KBM-7 (cell line): ENCODE measurements at places on chromosomes 3 and 15.

DNA sequence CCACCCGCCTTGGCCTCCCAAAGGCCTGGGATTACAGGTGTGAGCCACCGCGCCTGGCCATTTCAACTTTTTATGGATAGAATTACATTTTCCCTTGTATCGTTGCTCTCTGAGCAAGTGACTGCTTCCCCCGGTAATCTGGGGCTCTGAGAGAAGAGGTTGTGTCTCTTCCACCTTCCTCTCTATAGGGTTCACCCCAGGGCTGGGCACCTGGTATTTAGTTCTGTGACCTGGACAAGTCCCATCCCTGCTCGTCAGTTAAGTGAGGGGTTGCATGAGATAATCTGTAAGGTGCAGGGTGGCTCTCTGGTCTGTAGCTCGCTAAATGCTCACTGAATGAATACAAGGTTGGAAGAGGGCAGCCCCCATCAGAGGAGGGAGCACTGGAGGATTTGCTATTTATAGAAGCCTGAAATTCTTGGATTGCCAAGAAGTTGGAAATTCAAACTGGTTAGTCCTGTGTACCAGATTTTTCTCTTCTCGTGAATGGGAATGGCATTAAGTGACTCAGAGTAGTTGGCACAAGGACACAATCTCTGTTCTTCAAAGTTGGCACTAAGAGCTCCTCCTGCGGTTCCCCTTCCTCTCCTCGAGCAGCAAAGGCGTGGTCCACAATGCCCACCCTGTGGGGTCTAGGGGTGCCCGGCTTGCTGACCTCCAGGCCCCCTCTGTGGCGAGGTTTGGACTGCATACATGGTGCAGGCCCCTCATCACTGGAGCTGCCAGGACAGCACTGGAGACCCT is 68.1 kb upstream of the DLG1 start:
- no peak for DNase-seq

DNA sequence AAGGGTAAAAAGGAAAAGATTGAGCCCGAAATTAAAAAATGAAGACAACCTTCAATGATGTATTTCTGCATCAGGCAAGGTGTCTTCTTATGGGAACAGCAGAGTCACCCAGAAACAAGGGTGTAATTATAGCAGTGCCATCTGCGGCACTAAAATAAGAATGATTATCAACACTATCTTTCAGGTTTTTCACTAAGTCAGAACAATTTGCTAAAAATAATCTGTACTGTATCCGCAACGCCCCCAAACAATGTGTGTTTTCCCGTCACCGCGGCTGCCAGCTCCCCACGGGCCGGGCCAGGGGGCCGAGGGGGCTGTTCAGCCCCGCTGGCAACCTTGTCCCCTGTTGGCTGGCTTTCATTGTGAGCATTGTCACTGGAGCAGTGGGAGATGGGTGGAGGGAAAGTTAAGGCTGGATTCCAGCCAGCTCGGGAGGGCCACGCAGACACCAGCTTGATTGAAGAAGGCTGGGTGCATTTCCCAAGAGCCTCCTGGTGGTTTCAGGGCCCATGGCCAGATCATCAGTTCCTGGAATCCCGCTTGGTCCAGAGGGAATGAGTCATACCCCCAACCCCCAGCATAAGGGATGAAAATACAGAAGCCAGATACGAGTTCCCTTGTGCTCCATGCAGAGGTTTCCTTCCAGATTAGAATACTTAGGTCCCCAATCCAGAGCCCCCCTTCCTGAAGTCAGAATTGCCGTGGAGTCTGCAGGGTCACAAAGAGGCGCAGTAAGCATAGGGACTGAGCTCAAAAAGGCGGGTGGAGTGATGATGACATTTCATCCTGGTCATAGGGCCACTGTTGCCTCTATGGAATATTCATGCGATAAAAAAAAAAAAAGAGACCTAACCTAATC is 90.2 kb upstream of the KLF13 start:
- DNase-seq: peak; percentile 44

DNA sequence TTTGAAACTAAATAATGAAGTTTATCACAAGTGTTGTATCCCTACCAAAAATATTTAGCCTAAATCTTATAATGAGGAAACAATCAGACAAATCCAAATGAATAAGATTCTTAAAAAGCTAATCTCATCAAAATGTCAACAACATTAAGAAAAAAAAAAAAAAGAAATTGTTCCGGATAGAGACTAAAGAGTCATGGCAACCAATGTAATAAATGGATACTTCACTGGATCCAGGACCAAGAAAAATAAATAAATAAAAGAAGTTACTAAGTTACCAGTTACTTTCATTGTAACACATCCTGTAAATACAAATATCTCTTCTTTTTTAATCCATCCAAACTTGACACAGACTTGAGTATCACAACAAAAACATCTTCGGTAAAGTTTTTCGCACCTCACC is 607 bp downstream of the MRPL47 start:
- no peak for DNase-seq

DNA sequence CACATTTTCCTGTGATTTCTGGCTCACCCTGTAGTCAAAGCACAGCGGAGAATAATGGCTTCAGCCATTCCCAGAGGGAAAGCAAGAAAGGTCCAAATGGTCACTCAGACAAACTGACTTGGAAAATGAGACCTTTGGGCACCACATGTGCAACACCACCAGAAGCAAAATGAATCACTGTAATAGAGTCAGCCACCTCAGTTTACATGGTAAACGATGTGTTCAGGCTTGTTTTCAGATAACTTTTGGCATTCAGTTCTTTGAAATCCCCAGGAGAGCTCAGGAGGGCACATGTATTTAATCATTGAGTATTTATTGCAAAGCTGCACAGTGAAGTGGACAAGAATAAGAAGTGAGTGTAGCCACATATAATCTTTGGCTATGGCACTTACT is 38.4 kb upstream of the ALCAM start:
- no peak for DNase-seq

DNA sequence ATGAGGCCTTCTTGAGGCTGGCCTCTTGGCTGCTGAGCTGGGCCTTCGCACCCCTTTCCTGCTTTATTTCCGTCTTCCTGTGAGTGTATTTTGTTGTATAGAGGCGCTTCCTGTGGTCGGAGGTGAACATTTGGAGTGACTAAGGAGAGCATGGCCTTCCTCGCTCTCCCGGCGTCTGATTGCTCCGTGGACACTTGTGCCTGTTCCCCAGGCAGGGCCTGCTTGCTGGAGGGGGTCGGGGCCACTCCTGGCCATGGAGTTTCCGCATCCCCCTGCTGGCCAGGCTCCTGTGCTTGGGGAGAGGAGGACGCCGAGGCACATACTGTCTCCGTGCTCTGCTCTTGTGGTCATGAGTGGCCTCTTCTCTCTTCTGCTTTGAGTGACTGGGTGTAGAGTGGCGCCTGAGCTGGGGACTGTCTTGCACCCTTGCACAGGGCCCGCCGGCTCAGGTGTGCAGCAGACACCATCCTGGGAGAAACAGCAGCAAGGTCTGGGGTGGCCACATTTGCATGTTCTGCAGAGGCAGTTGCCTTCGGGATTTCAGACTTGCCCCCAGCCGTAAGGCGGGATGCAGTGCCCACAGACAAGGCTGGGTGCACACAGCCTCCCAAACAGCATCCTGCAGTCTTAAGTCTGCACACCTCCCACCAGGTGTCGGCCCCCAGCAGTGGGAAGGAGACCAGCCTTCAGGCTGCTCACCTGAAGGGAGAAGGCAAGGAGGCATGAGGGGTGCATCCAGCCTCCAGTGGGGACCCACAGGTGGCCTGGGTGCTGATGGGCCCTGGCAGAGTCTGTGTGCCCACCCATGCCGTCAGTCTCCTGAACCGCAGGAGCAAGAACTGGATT is 16.4 kb downstream of the KLF13 start:
- no peak for DNase-seq

GRCh38 chr3:178277605-178278004 is 258.6 kb upstream of the KCNMB2 start:
- DNase-seq: no peak

GRCh38 chr15:68341760-68342725 is 64.5 kb downstream of the FEM1B start:
- peak; percentile 52 for DNase-seq

DNA sequence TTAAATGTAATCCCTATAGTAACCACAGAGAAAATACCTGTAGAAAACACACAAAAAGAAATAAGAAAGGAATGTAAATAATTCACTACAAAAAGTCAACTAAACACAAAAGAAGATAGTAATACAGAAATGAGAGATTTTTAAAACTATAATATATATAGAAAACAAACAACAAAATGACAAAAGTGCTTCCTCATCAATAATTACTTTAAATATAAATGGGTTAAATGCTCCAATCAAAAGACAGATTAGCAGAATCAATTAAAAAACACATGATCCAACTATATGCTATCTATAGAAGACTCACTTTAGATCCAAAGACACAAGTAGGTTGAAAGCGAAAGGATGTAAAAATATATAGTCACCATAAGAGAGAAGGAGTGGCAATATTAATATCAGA is 45.8 kb downstream of the FRMD5 start:
- no peak for DNase-seq

DNA sequence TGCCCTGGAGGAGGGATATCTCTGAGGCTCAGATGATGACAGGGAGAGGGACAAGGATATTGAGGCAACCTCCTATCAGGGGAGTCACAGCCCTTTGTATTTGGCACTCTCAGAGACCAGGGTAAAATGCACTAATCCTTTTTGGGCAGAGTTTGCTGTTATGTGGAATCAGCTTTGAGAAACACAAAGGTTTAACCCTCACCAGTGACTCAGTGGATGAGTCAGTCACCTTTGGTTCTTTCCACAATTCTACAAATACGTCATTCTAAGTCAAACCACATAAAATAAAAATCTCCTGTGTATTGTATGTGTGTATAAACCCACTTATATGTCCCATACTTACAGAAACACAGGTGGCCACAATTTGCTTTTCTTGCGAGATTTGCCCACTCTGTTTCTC is 5.1 kb downstream of the LSAMP start:
- DNase-seq: no peak

GRCh38 chr15:68047826-68048225 is 6.3 kb upstream of the PIAS1 start:
- no peak for DNase-seq

DNA sequence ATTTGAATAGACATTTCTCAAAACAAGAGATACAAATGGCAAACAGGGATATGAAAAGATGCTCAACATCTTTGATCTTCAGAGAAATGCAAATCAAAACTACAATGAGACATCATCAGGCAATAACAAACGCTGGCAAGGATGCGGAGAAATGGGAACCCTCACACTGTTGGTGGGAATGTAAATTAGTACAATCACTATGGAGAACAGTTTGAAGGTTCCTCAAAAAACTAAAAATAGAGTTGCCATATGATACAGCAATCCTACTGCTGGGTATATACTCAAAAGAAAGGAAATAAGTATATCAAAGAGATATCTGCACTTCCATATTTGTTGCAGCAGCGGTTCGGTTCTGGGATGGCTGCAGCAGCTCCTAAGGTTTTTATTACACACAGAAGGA is 16.8 kb upstream of the LARS2 start:
- DNase-seq: no peak

DNA sequence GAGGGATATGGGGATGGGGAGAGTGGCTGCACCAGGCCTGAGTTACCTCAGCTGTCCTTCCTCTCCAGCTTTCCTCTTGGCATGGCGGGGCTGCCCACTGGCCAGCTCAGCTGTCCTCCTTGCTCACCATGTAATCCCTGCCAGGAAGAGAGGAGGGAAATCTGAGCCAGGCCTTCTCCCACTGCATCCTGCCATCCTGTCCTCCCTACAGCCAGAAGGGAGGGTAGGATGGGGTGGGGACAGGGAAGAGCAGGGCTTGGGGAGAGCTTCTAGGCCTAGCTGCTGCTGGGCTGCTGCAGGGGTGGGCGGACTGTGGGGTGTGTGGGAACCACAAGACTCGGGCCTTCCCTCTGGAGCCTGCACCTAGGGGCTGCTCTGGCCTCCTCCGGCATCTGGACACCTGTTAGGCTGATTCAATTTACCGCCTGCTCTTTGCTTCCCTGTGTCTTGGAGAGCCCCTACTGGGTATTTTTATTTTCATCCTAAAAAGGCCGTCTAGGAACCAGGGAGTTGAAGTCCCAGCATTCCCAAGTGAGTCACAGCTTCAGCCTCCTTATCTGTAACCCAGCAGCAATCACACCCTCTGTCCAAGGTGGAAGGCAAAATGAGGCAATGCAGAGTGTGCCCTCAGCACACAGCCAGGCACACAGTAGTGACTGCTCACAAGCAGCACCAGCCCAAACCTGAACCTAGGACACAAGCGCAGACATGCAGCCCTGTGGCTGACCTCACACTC is 13.1 kb upstream of the KY start:
- no peak for DNase-seq

GRCh38 chr3:46214751-46215352 is 6.7 kb upstream of the CCR1 start:
- DNase-seq: peak; percentile 61

DNA sequence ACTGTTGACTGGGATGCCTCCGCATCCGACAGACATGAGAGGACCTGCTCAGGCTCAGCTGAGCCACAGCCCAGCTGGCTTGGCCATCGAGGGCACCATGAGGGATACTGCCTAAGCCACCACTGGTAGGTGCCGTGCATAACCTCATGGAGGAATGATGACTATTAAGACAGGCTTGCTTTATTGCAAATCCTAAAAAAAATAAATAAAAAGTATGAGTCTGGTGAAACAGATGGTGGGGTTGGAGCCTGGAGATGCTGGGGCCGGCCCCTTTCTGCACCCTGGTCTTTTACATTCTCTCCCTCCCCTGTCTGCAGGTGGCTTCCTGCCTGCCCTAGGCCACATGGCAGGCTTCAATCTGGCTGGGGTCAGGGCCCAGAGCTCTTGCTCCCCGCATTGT is 24.0 kb upstream of the RAD18 start:
- DNase-seq: no peak
